Putamen (tissue), 1 donor: ENCODE measurements at places on chromosomes 3 and 15.

GRCh38 chr15:63329567-63330350, 51.9 kb downstream of the CA12 start:
- DNase-seq = no peak

DNA sequence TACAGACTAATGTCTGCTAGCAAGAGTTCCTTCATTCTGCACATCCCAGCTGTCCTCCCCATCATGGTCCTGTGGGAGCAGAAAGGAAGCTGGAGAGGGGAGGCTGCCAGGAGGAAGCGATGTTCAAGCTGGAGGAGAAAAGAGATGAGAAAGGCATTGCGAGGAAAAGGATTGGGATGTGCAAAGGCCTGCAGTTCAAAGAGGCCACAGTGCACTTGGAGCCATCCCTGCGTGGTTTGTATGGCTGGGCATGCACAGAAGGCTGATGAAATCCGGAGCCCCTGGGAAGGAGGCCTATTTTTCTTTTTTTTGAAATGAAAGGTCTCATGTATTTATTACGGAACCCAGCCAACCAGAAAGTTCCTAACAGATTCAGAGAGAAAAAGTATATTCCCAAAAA, 22.8 kb downstream of the AMOTL2 start:
- DNase-seq = no peak

DNA sequence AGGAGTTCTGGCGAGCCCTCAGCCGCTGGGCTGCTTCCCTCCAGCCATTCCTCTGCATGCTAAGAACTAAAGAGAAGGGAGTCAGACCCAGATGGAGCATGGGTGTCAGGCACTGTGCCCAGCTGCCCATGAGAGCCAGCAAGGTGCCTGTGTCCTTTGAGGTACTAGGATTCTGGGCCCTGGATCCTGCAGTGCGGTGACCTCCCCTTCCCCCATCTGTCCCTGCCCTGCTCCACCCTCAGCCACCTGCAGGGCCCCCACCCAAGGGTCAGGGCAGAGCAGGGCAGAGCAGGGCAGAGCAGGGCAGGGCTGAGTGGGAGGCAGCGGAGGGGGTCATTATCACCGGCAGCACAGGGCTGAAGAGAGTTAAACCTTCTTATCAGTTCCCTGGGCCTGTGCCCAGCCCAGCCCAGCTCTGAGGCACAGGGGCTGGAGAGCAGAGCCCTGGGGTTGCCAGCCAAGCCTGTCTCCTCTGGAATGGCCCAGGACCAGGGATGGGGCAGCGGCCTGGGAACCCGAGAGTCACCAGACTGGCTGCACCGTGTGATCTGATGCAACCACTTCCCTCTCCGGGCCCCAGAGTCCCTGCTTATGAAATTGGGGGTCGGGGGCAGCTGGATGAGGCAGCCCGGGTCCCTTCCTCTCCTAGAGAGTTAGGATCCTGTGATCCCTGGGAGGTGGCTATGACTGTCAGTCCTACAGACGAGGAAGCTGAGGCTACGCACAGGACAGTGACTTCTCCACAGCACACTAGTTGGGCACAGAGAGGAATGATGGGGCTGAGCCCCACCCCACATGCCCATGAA, 17.3 kb downstream of the ZDHHC19 start:
- no peak for DNase-seq

GRCh38 chr3:160038862-160039562, 50.4 kb downstream of the IL12A start:
- DNase-seq = no peak
